ENCODE measurements at places on chromosomes 2 and 18. TPM values are rescaled to one million over a fixed set of nuclear protein-coding genes. Genes with fewer than 3 reads are reported as not detected.

GRCh38 chr2:142536492-142536891 lies 341.0 kb upstream of the KYNU start:
- H3K4me1 ChIP-seq: no peaks in the 10 kb centered on the region
- no peaks in the 10 kb centered on the region for H3K27me3 ChIP-seq
- H3K27ac ChIP-seq: no peak overlapping the region
- no peaks in the 10 kb centered on the region for H3K36me3 ChIP-seq
- DNase-seq: no peak

BAZ2B gene
- 54.9 TPM for total RNA-seq

- no peak overlapping the region for H3K27ac ChIP-seq
- H3K4me3 ChIP-seq: peak overlapping the region; percentile 18
- DNase-seq: no peak
- no peaks in the 10 kb centered on the region for H3K36me3 ChIP-seq
- no peaks in the 10 kb centered on the region for H3K4me1 ChIP-seq
- no peaks in the 10 kb centered on the region for H3K27me3 ChIP-seq
Observed at GRCh38 chr18:48203961-48204666, 205.1 kb downstream of the ZBTB7C start.

POTEJ gene
- total RNA-seq: not detected

DNA sequence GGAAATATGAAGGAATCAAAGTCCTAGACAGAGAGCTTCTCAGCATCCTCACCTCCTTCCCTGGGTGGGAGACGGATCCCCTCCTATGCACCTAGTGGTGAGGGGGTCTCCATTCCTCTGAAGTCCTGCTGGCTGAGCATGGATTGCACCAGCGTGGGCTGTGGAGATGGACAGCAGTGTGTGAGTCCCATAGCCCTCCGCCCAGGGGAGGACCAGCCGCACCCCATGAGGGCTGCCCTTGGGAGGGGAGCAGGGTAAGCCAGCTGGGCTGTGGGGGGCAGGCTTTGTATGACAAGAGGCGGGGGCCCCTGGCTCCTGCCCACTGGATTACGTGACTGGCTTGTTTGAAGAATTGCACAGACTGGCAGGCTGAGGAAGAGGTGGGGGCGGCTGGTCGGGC lies 768.2 kb downstream of the GALR1 start:
- H3K4me1 ChIP-seq: peaks cover 2% of the 10 kb centered on the region
- DNase-seq: no peak
- no peak overlapping the region for H3K4me3 ChIP-seq
- H3K36me3 ChIP-seq: no peaks in the 10 kb centered on the region
- H3K27me3 ChIP-seq: peaks cover 12% of the 10 kb centered on the region

- no peak overlapping the region for H3K4me3 ChIP-seq
- no peak overlapping the region for H3K27ac ChIP-seq
- H3K36me3 ChIP-seq: peaks cover 3% of the 10 kb centered on the region
- H3K4me1 ChIP-seq: no peaks in the 10 kb centered on the region
Observed at GRCh38 chr18:29406996-29407395, 1230.1 kb upstream of the CDH2 start.

GRCh38 chr2:237726401-237726830 lies 72.2 kb upstream of the RBM44 start:
- no peaks in the 10 kb centered on the region for H3K27me3 ChIP-seq
- no peaks in the 10 kb centered on the region for H3K36me3 ChIP-seq
- no peak overlapping the region for H3K4me3 ChIP-seq
- H3K4me1 ChIP-seq: no peaks in the 10 kb centered on the region

TPRKB gene
- 44.7 TPM for total RNA-seq

CFAP53 gene
- total RNA-seq: 0.15 TPM

MARCHF4 gene
- 0.26 TPM for total RNA-seq

- peaks cover 3% of the 10 kb centered on the region for H3K36me3 ChIP-seq
- H3K4me1 ChIP-seq: no peaks in the 10 kb centered on the region
- no peak for DNase-seq
- no peak overlapping the region for H3K4me3 ChIP-seq
Observed at GRCh38 chr18:23223641-23224040, 88.4 kb downstream of the CABLES1 start.

M1AP gene
- total RNA-seq: 7.6 TPM

DNA sequence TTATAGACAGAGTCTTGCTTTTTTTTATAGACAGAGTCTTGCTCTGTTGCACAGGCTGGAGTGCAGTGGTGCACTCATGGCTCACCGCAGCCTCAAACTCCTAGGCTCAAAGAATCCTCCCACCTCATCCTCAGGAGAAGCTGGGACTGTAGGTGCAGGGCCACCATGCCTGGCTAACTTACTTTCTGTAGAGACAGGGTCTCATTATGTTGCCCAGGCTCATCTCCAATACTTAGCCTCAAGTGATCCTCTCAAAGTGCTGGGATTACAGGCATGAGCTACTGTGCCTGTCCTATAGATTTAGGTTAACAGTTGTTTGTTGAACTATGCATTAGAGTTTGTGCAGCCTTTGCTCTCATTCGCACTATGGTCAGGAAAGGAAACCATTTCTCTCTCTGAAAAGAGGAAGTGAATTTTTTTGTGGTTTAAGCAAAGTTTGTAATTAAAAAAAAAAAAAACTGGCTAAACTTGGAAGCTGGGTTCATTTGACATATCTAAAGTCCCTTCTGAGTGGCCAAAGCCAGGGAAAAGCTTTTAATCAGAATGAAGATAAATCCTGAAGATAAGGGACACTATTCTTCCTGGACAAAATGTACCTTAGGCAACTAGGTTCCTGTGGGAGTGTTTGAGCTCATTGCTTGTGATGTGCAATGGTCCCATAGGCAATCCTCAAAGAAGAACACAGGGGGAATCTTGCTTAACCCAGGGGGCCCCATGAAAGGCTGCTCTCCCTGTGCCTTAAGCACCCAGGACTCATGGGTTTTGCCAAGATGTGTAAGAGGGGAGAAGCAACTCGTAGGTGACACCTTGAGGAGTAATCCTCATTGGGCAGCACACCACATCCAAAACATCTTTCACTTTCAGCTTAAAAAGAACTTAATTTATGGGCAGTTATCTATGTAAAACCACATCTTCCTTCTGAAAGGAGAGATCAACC lies 201.7 kb downstream of the MREG start:
- H3K36me3 ChIP-seq: no peaks in the 10 kb centered on the region
- no peak for DNase-seq
- H3K4me1 ChIP-seq: no peaks in the 10 kb centered on the region
- no peak overlapping the region for H3K27ac ChIP-seq

GRCh38 chr18:62606106-62606505 lies 83.3 kb downstream of the ZCCHC2 start:
- H3K27ac ChIP-seq: no peak overlapping the region
- no peaks in the 10 kb centered on the region for H3K36me3 ChIP-seq
- no peak overlapping the region for H3K4me3 ChIP-seq
- H3K4me1 ChIP-seq: peaks cover 4% of the 10 kb centered on the region
- no peaks in the 10 kb centered on the region for H3K27me3 ChIP-seq

DNA sequence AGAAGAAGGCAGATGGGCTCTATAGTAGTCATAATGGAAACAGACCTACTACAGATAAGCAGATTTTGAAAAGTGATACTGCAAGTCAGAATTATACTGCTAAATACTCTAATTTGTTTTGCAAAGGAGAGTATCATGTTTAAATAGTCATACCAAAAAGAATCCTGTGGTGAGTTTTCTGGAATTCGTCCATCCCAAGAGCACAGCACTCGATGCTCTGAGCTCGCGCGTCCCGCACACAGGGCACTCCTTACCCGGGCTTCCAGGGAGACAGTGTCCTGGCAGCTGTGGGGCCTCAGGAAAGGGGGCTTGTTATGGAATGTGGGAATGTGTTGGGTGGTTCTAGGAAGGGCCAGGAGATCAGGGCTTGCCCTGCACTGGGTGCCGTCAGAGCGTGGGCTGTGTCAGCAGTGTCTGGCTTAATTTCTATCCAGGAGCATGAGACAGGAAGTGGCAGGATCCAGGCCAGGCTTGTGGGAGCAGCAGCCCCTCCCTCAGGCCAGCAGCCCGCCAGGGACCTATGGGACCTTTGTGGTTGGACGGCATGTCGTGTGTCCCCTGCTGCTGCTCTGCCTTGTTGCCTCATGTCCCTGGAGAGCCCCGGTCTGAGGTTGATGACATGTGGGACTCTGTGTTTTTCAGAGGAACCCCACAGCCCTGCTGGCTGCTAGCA lies 193.2 kb upstream of the TPO start:
- H3K27me3 ChIP-seq: no peaks in the 10 kb centered on the region
- H3K36me3 ChIP-seq: peaks cover 19% of the 10 kb centered on the region
- H3K4me1 ChIP-seq: no peaks in the 10 kb centered on the region
- no peak for DNase-seq
- no peak overlapping the region for H3K4me3 ChIP-seq

OSR1 gene
- 0.24 TPM for total RNA-seq

DNA sequence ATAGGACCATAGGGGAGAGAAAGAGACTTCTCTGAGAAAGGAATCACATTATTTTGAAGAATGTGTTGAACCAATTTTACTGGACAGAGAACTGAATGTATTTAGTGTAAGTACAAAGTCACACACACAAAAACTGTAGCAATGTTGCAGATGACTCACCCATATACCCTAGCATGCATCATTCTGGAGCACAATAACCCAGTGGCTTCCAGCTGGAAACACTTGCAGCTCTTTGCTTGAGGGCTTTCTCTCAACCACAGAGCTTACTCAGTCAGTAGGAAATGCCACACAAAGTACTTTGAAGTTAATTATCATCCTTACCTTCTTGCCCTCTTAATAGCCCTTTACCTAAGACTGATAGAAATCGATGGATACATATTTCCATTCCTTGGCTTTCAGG lies 760.0 kb upstream of the FSHR start:
- H3K27me3 ChIP-seq: no peaks in the 10 kb centered on the region
- no peak overlapping the region for H3K4me3 ChIP-seq
- H3K27ac ChIP-seq: no peak overlapping the region
- H3K4me1 ChIP-seq: peaks cover 5% of the 10 kb centered on the region
- no peaks in the 10 kb centered on the region for H3K36me3 ChIP-seq
- no peak for DNase-seq

DNA sequence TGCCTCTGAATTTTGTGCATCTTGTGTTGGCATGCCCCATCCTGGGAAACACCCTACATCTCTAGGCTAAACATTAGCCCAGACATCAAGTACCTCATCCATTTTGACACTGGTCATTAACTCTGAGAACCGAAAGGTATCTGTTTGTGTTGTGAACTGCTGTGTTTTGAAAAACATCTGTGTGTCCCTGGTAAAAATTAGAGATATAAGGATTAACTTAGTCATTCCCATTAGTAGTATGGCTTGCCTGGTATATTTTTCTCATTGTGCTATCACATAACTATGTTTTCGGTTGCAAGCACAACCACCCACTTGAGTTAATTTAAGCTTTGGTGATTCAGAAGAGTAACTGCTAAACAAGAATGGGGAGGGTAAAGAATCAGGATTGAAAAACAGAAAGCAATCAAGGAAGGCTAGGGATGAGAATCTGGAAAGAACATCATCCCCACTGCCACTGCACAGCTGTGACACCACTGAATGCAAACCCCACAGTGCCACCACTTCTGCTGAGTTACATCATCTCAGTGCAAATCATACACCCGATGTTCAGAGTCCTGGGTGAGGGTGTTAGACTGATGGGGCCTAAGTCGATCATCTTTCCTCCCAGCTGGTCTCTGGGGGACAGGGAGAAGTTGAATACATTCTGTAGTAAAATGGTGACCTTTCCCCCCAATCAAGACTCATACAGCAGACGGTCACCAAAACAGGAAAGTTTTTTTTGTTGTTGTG lies 234.0 kb downstream of the EPHA4 start:
- no peaks in the 10 kb centered on the region for H3K27me3 ChIP-seq
- no peak overlapping the region for H3K4me3 ChIP-seq
- H3K4me1 ChIP-seq: no peaks in the 10 kb centered on the region

ASB1 gene
- 49.4 TPM for total RNA-seq

EFHD1 gene
- total RNA-seq: 2.8 TPM

LAPTM4A gene
- total RNA-seq: 131 TPM

- H3K27ac ChIP-seq: peak overlapping the region; percentile 18
- H3K36me3 ChIP-seq: peaks cover 5% of the 10 kb centered on the region
- peak overlapping the region; percentile 96 for H3K4me3 ChIP-seq
Observed at GRCh38 chr2:120737340-120738101, 1.9 kb downstream of the GLI2 start.

GRCh38 chr2:30721241-30721640 lies 86.0 kb downstream of the CAPN13 start:
- DNase-seq: peak; percentile 10
- no peak overlapping the region for H3K4me3 ChIP-seq
- H3K4me1 ChIP-seq: no peaks in the 10 kb centered on the region
- no peaks in the 10 kb centered on the region for H3K27me3 ChIP-seq

DNA sequence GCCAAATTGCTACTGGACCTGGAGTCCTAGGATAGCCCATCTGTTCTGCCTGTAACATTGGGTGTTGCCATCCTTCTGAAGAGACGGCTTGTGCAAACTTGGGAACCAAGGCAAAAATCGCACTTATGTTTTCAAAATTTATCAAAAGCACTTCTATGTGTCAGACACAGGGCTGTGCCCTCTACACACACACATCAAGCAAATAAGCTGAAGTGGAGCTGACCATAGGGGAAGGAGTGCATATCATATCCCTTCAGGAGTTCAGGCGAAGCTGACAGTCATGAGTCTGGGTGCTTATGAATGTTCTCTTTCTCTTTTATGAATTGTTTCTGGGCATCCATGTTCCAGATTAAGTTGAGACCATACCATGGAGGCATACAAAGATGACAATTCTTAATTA lies 247.9 kb downstream of the CYRIA start:
- H3K27me3 ChIP-seq: no peaks in the 10 kb centered on the region
- H3K4me3 ChIP-seq: no peak overlapping the region
- H3K27ac ChIP-seq: no peak overlapping the region
- H3K36me3 ChIP-seq: peaks cover 2% of the 10 kb centered on the region
